ENCODE measurements at places on chromosomes 7 and 10.

- no peak for DNase-seq
Measured at GRCh38 chr7:37516664-37517063, 68.0 kb upstream of the ELMO1 start.

GRCh38 chr7:80851896-80852476 is 66.9 kb downstream of the SEMA3C start:
- DNase-seq, result no peak

DNA sequence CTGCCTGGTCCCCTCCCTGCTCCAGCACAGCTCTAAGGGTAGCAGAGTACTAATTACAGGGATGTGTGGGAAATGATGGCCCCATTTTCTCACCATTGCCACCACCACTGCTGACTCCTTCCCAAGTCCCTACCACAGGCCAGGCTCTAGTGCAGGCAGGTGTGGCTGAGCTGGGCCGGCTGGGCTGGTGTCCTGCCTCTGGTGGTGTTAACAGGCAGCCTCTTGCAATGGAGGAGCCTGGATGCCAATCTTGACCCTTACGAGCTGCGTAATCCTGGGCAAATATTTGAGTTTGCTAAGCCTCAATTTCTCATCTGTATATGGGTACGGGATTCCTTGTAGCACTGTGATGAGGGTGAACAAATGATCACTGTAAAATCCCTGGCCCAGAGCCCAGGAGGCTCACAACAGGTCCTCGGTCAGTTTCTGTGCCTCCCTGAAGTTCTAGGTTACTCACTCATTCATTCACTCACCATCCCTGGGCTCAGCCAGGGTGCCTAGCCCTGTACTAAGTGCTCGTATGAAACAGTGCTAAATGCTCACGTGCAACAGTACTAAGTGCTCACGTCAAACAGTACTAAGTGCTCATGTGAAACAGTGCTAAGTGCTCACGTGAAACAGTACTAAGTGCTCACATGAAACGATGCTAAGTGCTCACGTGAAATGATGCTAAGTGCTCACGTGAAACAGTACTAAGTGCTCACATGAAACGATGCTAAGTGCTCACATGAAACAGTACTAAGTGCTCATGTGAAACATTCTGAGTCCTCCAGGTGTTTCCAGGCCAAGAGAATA is 2.3 kb upstream of the FZD9 start:
- no peak for DNase-seq

- DNase-seq, result no peak
Measured at GRCh38 chr7:125032943-125033342, 103.3 kb upstream of the POT1 start.

GRCh38 chr7:1040790-1041189 is 3.6 kb upstream of the GPR146 start:
- DNase-seq, result peak; percentile 60

GRCh38 chr10:54496852-54497251 is 304.2 kb downstream of the PCDH15 start:
- DNase-seq, result no peak

Measured in NCI-H1694 (cell line).